ENCODE measurements at places on chromosomes 12 and 14.
A peak's percentile ranks its signal among the peaks of the same experiment; 100 is the strongest.

GRCh38 chr12:116540622-116541152, 18.5 kb upstream of the MAP1LC3B2 start:
- no peak for DNase-seq

DNA sequence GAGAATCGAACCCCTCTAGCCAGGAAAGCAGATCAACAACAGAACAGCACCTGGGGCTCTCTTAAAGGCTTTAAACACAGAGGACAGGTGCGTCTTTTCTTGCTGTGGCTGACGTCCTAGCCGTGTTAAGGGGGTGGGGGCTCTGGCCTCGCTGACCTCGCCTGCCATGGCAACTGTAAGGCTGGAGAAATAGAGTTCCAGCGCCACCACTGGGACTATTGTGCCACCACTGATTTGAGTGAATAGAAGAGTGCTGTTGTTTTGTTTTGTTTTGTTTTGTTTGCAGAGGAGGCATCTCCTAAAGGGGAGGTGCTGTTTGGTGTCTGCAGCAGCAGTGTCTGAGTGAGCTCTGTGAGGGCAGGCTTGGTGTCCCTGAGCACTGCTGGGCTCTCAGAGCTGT, 34.2 kb upstream of the PRMT8 start:
- DNase-seq: no peak

- no peak for DNase-seq
Measured at GRCh38 chr12:47200446-47200845, 120.7 kb upstream of the AMIGO2 start.

DNA sequence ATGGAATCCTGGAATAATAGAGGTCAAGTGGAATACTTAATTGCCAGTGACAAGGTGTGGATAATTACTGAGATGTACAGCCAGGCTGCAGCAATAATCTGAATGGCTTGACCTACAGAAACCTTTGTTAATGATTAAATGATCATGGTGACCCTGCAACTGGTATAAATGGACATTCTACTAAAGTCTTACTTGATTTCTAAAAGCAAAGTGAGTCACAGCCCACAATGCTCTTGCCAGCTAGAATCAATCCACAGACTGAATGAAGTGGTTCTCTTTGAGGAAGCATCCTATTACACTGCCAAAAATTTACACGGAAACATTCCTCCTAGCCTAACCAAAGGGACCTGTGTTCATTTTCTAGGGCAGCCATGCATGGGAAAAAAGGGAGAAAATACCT, 518.5 kb downstream of the SOX5 start:
- DNase-seq: no peak

GRCh38 chr12:76303365-76303764, 44.9 kb downstream of the BBS10 start:
- no peak for DNase-seq

DNA sequence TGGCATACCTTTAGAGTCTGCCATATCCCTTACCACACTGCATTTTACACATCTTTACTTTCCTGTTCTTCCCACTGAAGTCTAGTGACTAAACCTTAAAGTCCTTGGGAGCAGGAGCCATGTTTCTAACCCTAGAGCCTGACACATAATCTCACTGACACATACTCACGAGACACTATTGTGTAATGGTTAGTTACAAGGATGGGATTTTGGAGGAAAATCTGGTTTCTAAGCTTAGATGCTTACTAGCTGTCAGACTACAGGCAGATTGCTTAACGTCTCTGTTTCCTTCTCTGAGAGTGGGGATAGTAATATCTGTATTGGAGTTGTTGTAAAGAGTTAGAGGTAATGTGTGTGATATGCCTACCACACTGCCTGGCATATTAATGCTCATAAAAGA, 6.2 kb upstream of the DYRK4 start:
- no peak for DNase-seq

GRCh38 chr14:75317148-75317547, 38.5 kb downstream of the FOS start:
- DNase-seq: no peak

GRCh38 chr12:55631733-55632132, 5.0 kb upstream of the OR10P1 start:
- DNase-seq: no peak

- DNase-seq: no peak
Measured at GRCh38 chr12:130088504-130088903, 73.8 kb upstream of the FZD10 start.

DNA sequence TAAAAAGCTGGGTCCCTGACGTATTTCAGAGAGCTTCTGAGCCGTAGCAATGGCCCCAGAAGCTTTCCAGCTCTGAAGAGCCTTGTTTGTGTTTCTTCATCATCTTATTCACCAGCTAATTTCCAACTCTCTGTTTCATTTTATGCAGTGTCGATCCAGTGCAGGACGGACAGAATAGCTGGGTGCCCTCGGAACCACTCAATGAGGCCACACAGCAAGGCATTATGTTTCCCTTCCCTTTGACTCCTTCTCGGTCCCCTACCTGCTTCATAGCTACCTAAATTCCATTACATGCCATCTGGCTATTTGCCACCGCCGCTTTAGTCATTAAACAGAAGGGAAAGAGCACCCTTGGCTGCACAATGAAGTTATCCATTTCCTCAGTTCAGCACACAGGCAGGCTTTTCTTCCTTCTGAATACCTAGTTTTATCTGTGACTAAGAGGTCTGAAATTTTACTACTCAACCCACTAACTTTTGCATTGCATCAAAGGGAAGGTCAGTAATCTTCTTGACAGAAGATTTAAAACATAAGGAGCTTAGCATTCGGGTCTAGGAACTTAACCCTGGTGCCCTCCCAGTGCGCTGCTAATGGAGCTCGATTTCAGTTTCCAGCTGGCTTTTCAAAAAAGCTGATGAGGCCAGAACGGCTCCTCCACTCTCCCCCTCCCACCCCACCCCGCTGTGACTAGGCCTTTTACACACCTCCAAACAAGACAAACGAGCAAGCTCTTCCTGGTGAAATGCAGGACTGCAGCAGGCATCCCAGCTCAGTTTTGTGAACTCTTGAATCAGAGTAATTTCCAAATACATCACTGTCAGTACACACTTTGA, 176.8 kb downstream of the GXYLT1 start:
- DNase-seq: no peak

GRCh38 chr14:35628989-35629388, 95.0 kb downstream of the INSM2 start:
- no peak for DNase-seq

GRCh38 chr12:30447061-30447750, 248.5 kb downstream of the IPO8 start:
- DNase-seq: no peak

GRCh38 chr12:70255311-70255710, 12.1 kb downstream of the CNOT2 start:
- no peak for DNase-seq

GRCh38 chr12:20798554-20798953, 12.0 kb upstream of the SLCO1B3 start:
- no peak for DNase-seq

DNA sequence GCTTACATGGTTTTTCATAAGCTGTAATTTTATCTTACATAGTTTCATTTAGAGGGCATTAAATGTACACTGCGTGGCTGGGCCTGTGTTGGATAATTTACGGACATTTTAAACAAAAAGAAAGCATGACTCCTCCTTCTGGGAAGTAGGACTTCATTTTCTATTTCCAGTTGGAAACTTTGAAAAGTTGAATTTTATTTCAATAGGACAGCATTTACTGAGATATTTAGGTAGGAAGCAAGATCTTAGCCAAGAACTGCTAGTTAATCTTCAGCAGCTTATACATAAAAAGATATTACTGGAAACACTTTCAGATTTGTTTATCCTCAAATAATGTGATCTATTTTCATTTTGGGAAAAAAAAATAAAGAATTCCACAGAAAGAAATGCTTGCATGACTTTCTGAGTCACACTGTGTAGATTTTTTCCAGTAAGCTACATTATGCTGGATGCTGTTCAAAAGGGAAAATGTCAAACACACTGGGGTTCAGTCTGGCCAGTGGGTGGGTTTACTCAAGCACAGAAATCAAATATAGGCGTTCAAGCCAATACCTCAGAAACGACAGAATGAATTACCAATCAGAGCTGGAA, 239.4 kb upstream of the KRR1 start:
- no peak for DNase-seq

GRCh38 chr14:21454843-21455544, 929 bp downstream of the CHD8 start:
- no peak for DNase-seq

DNA sequence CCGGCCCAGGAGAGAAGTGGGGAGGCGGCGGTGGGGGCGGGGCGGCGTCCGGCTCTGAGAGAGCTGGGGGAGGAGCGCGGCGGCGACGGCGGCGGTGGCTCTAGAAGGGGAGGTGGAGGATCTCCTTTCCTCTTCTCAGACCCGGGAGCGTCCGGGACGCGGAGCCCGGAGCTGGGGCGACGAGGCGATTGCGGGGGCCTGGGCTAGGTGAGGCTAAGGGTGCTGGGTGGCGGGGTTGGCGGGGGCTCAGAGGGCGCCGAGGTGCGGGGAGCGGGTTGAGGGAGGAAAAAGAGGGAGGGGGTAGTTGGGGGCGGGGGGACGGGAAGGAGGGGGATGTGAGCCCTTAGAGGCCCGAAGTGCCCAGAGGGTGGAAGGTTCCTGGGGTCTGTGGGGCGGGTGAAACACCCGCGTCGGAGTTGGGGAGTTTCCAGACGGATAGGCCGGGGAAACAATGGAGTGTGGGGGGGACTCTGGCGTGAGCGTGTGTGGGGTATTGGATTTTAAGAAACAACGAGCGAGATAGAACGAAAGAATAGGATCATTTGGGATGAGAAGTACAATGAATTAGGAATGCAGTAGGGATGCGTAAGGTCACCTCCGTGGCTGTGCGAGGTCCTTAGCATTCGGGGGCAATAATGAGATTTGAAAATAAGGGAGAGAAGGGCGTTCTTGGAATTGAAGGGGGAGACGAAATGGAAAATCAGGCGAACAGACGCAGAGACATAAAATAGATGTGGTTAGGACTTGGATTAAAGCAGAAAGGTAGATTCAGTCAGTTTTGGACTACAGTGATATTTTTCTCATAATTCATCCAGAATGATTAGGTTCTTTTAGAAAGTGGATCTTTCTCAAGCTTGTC, at the start of gene SPATS2:
Gene SPATS2 (plus strand): TSS at position 82 of the 859 bp plus-strand sequence. CDS start 93,551 bp downstream, outside the sequence.
- no peak for DNase-seq

DNA sequence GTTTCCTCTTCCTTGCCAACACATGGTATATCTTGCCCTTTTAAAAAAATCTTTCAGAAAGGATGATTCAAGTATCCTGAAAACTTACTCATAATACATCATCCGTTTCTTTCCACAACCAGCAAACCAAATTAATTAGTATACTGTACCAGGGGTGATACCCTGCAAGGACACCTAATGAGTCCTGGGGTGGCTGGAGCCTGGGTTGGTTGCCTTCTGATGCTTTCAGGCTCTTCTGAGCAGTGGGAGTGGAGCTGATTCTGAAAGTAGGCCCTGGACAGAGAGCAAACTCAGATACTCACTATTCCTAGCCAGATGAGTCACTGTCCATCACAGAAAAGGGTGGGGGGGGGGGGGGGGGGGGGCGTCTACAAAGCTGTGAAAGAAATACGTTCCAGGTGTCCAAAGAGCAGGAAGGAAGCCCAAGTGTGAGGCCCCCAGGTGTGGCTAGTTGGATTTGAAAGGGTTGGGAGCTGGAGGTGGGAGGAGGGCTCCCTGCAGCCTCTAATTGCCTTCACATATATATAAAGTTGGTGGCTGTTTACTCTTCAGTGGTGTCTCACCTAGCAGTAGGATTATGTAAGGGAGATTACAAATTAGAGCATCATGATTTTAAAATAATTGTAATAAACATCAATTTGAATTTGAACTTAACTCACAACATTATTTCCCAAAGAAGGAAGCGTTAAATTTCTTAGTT, 36.5 kb downstream of the FBXO33 start:
- no peak for DNase-seq

DNA sequence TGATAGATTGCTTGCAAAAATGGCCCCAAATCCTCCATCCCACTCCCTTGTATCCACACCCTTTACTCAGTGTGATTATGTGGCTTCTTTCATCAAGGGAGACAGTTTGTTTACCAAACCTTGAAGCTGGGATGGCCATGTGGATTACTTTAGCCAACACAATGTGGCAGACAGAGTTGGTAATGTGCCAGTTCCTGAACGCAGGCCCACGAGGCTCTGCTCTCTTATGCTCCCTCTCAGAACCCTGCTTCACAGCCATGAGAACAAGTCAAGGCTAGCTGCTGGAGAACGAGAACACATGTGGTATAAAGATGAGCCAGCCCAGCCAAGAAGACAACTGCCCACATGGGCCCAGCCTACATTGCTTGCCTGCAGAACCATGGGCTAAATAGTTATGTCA, 162.3 kb downstream of the NDUFA12 start:
- DNase-seq: no peak

DNA sequence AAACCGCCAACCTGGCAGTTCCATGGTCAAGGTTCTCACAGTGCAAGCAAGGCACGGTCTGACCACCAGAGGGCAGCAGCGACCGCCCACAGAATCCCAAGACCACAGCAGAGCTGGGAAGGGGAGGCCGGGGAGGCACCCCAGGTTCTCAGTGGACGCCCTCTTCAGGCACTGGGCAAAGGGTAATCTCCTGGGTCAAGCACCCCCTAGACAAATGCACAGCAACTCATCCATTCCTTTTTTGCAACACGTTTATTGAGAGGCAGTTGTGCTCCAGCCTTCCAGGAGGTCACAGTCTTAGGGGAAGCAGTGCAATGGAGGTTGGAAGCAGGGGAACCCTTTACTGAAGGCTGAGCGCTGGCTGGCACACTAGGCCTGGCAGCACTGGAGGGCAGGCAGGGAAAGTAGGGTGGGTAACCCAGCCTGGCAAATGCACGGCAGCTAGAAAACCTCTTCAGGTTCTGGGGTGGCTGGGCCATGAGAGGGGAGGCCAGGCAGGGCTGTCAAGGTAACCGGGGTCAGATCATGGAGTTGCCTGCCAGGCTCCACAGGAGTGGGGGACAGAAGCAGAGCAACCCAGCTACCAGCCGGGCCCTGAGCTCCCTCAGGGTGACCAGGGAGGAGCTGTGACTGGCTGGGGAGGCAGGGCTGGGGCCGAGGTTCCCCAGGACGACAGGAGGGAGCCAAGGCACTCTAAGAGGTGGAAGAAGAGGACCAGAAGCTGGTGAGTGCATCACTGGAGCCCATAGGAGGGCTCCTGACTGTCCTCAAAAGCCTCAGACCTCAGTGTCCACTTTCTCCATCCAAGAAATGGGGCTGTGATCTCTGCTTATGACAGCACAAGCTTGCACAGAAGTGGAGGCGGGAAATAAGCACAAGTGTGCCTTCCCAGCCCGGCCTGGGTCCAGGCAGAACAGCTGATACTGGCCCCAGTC, 1.8 kb upstream of the RHOF start:
- DNase-seq: peak; percentile 80

DNA sequence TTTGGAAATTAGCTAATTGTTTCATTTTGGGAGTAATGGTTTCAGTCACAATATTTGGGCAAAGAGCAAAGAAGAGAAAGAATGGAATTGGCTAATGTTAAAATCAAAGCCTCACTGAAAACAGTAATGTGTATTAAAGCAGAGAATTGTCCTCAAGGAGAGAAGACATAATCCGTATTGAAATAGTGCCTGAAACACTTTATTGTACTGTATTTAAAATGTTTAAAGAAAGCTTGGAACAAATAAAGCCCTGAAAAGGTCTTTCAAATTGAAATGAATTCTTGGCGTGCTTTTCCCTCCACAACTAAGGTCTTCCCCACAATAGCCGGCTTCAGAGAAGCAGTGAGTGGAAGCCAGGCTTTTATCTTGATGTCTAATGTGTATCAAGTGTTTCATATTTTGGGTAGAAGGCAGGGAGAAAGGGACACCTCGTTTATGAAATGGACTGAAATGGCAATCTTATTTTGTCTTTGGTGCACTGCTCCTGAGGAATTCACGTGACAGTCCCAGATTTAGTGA, 212.9 kb upstream of the CRY1 start:
- no peak for DNase-seq

GRCh38 chr14:92973261-92973797, 50.4 kb downstream of the CHGA start:
- DNase-seq: peak; percentile 3

- no peak for DNase-seq
Measured at GRCh38 chr12:5014269-5014668, 29.4 kb upstream of the KCNA5 start.
